ENCODE measurements at places on chromosomes 16 and 17. TPM values are rescaled to one million over a fixed set of nuclear protein-coding genes. Genes with fewer than 3 reads are reported as not detected.

DNA sequence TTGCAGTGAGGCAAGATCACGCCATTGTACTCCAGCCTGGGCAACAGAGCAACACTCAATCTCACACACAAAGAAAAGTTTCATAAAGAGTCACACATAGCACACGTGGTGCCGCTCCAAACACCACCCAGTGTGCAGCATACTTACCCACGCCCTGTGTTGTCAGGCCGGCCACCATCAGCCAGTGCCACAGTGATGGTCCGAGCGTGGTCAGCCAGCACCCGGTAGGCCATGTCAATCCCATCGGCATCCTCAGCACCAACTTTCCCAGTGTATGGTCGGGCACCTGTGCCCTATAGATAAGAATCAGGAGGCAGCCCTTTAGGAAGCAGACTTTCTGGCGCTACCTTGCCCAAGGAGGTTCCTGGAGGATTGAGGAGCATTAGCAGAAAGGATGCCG, 17.7 kb upstream of the EXOSC6 start:
- DNase-seq = no peak

- no peak for DNase-seq
These were observed 136.0 kb upstream of the WSB1 start for GRCh38 chr17:27157898-27158297.

DNA sequence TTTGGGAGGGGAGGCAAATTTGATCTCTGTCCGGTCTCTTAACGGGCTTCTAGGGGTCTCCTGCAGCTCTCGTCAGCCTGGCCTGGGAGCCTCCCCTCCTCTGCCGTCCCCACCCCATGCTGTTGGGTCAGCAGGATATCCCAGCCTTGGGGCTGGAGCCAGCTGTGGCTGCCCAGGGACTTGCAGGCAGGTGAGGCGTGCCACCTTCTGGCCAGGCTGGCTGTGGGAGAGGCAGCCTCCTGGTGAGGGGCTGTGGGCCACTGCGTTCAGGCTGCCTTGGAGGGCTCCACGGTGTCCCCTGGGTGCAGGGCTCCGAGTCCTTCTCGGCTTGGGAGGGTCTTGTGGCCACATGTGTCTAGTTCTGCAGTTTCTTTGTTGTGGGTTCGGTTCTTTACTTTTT, 34.6 kb downstream of the TBCD start:
- no peak for DNase-seq

GRCh38 chr17:21094298-21094704, 32.5 kb upstream of the DHRS7B start:
- DNase-seq = no peak

DNA sequence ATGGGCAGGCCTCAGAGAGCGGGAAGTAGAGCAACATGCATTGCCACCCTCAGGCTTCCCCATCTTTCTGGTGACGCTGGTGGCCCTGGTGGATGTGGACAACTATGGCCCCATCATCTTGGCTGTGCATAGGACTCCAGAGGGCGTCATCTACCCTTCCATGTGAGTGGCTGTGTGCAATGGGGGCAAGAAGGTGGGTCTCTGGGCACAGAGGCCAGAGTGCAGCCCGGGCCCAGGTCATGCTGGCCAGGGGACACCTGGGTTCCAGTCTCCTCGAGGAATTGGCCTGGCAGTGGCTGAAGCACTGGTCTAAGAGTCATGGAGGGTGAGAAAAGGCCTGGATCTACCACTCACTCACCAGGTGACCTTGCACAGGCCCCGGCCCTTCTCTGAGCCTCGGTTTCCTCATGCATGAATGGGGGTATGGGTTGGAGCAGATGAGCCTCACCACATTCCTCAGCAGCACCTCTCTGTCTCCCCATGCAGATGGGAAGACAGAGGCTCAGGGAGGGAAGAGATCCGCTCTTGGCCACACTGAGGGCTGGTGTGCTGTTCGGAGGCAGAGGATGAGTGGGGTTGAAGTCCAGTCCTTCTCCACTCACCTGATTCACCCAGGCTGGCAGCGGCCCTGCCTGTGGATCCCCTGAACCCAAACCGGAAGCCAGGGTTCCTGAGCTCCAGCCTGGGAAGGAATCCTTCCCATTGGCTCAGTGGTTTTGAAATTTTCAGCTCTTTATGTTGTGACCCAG, 7.2 kb upstream of the ADGRG3 start:
- DNase-seq = no peak

GRCh38 chr17:77140878-77141767, at the start of gene SEC14L1:
SEC14L1 (plus strand) TSS chr17:77140969; CDS start chr17:77143597, 2,628 bp downstream.
- DNase-seq = peak; percentile 75

GRCh38 chr17:61410141-61411010, 10.7 kb downstream of the TBX2 start:
- DNase-seq = no peak

GRCh38 chr16:69482410-69482991, 58.1 kb downstream of the CYB5B start:
- peak; percentile 69 for DNase-seq

GRCh38 chr17:42530952-42531454, 5.0 kb upstream of the NAGLU start:
- DNase-seq = no peak

DNA sequence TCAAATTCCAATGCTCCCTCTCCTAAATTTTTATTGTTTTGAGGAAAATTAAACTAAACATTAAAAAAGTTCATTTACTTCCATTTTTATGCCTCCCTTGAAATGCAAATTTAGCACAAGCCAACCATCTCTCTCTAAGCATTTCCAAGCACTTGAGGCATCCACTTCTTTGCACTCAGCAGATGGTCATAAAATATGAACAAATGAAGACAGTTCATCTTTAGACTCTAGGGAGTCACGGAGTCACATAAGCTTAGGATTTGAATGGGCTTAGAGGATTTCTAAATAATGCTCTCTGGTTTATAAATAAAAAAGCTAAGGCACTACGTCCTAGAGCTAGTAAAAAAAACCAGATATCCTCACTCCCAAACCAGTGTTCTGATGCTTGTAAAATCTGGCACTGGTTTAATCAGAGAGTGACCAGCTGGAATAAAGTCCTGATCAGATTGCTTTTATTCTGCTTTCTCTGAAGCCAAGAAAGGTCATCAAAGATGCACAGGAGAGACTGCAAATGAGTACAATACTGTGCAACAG, 204.2 kb downstream of the CA10 start:
- no peak for DNase-seq

GRCh38 chr16:28607116-28607623, 2.7 kb downstream of the SULT1A1 start:
- DNase-seq = no peak

DNA sequence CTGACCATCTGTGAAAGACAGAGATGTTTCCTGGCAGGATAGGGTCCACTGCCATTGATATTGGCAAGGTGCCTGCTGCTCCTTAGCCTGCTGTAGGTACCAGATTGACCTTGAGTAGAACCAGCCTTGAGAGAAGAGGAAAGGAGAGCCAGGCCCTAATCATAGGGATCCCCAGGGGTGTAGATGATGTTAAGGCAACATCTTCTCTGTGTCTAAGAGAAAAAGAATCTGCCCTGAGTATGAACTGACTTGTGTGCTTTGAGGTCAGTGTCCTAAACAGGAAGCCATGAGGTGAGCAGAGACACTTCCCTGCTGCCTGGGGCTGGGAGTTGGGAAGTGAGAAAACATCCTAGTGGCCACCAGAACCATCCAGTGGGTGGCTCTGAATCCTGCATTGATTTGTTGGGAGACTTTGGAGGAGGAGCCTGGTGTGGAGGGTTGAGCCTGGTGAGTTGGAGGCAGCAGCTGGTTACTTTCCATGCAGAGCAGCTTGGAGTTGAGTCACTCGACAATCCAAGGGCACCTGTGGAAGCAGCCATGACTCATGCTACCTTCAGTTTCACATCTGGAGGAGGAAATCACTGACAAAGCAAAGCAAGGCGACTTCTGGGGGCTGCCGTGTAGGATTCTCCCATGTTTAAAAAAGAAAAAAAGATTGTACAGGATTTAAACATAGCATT, 47.8 kb downstream of the BMERB1 start:
- DNase-seq = no peak

DNA sequence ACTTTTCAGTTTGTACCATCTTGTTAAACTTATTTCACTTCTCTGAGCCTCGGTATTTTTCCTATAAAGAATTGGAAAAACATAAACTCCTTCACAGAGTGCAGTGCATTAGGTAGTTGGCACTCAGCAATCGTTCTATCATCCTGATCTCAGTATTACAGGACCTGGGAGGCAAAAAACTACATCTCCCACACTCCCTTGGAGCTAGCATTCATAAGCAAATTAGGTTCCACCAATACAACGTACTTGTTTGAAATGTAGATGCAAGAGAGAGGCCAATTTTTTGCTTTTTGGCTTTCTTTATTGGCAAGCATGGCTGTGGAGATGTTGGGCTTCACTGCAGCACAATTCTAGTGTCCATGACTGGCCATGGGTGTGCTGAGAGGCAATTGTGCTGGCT, 285.2 kb downstream of the CA10 start:
- no peak for DNase-seq

DNA sequence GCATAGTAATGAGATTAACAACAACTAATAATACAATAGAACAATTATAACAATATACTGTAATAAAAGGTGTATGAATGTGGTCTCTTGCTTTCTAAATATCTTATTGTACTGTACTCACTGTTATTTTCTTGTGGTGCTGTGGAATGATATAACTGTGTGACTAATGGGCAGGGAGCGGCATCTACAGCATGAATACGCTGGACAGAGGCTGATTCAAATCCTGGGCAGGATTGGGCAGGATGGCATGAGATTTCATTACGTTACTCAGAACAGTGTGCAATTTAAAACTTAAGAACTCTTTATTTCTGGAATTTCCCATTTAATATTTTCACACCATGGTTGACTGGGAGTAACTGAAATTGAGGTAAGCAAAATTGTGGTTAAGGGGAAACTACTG, 1239.8 kb upstream of the GOT2 start:
- DNase-seq = no peak

DNA sequence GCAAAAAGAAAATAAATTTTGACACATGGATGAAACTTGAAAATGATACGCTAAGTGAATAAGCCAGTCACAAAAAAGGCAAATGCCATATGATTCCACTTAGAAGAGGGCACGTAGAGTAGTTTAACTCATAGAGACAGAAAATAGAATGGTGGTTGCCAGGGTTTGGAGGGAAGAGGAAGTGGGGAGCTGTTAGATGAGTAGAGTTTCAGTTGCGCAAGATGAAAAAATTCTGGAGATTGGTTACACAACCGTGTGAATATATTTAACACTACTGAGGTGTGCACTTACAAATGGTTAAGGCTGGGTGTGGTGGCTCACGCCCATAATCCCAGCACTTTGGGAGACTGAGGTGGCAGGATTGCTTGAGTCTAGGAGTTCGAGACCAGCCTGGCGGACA, 93.4 kb upstream of the TMEM132E start:
- DNase-seq = no peak

DNA sequence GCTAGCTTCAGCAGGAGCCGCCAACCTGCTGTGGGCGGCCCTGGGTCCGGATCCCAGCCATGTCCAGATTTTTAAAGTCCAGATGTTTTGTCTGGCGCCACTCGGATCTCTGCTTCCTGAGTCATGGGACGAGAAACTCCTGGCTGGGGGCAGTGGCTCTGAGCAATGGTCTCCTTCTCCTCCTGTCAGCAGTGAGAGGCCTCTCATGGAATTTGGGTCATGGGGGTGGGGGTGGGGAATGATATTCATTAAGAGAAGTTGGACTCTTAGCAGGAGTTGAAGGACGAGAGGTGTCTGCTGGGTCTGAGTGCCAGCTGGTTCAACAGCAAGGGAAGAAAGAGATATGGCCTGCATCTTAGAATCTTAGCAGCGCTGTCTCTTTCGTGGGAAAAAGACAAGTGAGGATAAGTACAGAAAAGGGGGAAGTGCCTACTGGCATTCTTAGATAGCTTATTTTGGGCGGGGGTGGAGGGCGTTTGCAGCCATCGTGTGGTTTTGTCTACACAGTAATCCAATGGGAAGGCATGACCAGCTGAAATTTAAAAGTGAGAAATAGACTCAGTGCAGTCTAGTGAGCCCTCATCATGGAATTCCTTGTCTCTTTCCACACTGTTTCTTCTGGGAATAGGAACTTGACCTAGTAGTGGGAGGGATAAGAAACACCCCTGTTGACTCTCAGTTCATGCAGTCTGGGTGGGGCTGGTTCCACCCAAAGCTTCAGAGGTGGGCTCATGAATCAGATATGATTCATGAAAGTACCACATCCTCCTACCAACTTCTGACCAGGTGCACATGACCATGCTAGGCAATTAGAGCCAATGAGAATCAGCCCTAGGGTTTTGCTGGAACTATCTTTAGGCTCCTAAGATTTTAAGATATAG, 80.5 kb downstream of the MYH13 start:
- DNase-seq = peak; percentile 74

DNA sequence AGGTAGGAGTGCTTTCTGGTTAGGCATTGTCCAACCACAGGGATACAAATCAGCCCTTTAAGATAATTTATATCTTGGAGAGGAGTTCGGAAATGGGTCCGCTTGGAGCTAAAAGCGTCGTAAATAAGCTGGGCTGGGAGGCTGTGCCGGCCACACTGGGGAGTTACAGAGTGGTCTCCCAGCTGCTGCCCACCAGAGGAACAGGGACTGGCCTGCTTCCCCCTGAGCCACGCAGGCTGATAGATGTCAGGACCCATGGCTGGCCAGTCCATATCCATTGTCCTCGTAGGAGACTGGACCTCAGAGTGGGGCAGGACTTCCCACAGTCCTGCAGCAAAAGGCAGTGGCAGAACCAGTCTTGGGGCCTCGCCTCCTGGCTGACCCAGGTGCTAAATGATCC, 12.6 kb upstream of the WSCD1 start:
- no peak for DNase-seq

GRCh38 chr17:28760601-28761562, 17.1 kb downstream of the TRAF4 start:
- no peak for DNase-seq

The STX1B gene
- 1.3 TPM for total RNA-seq

The COTL1 gene
- 27.1 TPM for total RNA-seq

The DLX4 gene
- total RNA-seq = not detected

The SCNN1G gene
- total RNA-seq = not detected

The MT1M gene
- 9.9 TPM for total RNA-seq

The UNC13D gene
- 25.9 TPM for total RNA-seq

The MYCBPAP gene
- 0.16 TPM for total RNA-seq

The TMEM100 gene
- 18.0 TPM for total RNA-seq

The TOX3 gene
- not detected for total RNA-seq

The CES3 gene
- total RNA-seq = 0.89 TPM

The TBC1D3L gene
- 6.6 TPM for total RNA-seq

The HNF1B gene
- total RNA-seq = not detected

The KRTAP17-1 gene
- not detected for total RNA-seq

The SMPD3 gene
- 4.4 TPM for total RNA-seq
